Left lung (tissue), 14 donors: ENCODE measurements at places on chromosomes 16 and 17. TPM values are rescaled to one million over a fixed set of nuclear protein-coding genes. Genes with fewer than 3 reads are reported as not detected.

DNA sequence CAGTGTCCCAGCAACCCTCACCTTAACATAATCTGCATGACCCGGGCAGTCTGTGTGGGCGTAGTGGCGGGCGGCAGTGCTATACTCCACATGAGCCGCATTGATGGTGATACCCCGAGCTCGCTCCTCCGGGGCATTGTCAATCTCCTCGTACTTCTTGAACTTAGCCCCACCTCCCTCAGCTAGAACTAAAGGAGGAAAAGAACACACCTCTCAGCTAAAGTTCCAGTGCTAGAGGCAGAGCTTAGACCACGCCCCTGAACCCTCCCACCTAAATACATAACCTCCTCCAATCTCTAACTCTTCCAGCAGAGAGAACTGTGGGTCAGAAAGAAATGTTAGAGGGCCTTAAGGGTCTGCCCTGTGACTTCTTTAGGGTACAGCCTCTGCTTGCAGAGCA is 855 bp downstream of the TUFM start:
- H3K27ac ChIP-seq: no peak overlapping the region
- H3K36me3 ChIP-seq: no peaks in the 10 kb centered on the region
- H3K4me1 ChIP-seq: peaks cover 7% of the 10 kb centered on the region
- peak overlapping the region; percentile 92 for H3K4me3 ChIP-seq
- H3K27me3 ChIP-seq: no peaks in the 10 kb centered on the region

- peaks cover 12% of the 10 kb centered on the region for H3K36me3 ChIP-seq
- H3K4me1 ChIP-seq: no peaks in the 10 kb centered on the region
- no peak for DNase-seq
- H3K4me3 ChIP-seq: no peak overlapping the region
Measured at GRCh38 chr17:259341-259976, 78.0 kb upstream of the DOC2B start.

Gene KRTAP9-4
- not detected for total RNA-seq

GRCh38 chr17:40089077-40089895 is 11.1 kb downstream of the NR1D1 start:
- no peak overlapping the region for H3K4me3 ChIP-seq
- peaks cover 3% of the 10 kb centered on the region for H3K36me3 ChIP-seq
- no peak for DNase-seq
- H3K4me1 ChIP-seq: no peaks in the 10 kb centered on the region
- H3K27ac ChIP-seq: no peak overlapping the region

Gene TMEM88
- 5.7 TPM for total RNA-seq
